ENCODE measurements at places on chromosomes 6 and 20. TPM values are rescaled to one million over a fixed set of nuclear protein-coding genes. Genes with fewer than 3 reads are reported as not detected.

GRCh38 chr6:167776906-167777627 lies 49.6 kb upstream of the AFDN start:
- no peak for DNase-seq

DNA sequence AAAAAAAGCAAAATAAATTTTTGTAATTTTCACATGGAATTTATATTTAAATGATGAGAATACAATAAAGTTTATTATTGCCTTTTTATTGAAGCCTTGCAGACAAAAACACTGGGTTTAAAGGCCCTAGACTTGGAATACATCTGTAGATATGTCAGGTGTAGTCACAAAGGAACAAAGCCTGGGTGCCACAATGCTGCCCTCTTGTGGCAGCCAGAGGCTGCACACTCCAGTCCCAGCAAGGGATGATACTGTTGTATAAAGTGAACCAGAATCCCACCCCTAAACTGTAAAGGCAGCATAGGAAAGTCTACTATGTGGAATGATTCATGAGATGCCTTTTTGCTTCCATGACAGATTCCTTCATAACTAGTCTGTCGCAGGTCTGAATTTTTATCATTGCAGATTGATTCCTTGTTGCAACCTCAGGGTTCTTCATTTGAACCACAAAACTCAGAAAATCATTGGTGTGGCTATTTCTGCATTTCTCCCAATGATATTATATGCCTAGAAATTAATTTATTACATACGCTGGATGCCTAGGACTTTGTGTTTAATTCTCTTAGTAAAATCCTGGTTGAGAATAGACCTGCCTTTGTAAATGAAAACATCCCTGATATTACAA lies 37.0 kb downstream of the MAK start:
- peak; percentile 72 for DNase-seq

Gene TMEM217
- total RNA-seq: 4.6 TPM

Gene PHACTR1
- total RNA-seq: not detected

Gene IL20RA
- 0.23 TPM for total RNA-seq

DNA sequence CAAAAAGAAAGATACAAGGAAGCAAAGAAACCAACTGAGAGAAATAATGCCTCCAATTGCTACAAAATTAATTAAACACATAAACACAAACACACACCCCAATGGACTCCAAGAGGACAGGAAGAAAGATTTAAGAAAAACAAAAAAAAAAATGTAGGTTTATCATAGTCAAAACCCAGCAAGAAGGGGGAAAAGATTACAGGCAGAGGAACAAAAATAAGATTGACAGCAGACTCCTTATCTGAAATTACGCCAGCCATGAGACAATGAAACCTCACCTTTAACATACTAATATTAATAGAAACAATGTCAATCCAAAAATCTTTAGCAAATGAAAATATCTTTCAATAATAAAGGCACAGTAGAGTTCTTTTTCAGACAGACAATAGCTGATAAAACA lies 155.8 kb downstream of the RNGTT start:
- no peak for DNase-seq

GRCh38 chr6:6915219-6915618 lies 192.5 kb upstream of the RREB1 start:
- DNase-seq: peak; percentile 43

DNA sequence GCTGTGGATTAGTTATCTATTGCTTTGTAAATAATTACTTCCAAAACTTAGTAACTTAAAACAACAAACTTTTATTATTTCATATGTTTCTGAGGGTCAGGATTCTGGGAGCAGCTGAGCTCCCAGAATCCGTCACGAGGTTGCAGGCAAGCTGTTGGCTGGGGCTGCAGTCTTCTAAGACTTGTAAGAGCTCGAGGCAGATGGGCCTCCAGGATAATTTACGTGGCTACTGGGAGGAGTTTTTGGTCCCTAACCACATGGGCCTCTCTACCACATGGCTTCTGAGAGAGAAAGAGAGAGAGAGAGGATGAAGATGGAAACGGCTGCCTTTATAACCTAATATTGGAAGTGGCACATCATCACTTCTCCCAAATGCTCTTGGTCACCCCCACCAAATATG lies 64.9 kb upstream of the SULF2 start:
- no peak for DNase-seq

DNA sequence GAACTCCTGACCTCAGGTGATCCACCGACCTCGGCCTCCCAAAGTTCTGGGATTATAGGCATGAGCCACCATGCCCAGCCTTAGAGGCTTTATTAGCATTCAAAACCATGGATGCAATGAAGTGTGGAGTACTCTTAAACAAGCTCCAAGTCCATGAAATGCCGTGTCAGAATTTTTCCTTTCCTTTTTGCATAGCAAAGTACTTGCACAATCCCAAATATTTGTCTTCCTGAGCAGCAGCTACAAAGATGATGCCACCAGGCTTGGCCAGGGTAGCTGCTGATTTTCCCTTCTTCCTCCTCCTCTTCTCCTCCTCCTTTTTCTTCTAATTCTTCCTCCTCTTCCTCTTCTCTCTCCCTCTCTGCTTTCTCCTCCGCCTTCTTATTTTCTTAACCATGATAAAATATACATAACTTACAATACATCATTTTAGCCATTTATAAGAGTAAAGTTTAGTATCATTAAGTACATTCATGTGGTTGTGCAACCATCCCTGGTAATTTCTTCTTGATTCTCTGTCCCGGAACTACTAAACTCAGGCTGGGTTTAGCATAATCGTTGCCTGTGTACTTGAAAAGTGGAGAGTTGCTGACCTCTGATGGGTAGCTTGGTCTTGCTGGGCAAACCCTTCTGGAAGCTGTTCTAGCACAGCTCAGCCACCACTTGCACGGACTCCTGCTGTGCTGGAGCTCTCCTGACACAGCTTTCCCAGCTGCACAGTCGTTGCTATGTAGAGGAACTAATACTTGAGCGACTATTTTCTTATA lies 20.3 kb downstream of the MUCL3 start:
- DNase-seq: no peak

DNA sequence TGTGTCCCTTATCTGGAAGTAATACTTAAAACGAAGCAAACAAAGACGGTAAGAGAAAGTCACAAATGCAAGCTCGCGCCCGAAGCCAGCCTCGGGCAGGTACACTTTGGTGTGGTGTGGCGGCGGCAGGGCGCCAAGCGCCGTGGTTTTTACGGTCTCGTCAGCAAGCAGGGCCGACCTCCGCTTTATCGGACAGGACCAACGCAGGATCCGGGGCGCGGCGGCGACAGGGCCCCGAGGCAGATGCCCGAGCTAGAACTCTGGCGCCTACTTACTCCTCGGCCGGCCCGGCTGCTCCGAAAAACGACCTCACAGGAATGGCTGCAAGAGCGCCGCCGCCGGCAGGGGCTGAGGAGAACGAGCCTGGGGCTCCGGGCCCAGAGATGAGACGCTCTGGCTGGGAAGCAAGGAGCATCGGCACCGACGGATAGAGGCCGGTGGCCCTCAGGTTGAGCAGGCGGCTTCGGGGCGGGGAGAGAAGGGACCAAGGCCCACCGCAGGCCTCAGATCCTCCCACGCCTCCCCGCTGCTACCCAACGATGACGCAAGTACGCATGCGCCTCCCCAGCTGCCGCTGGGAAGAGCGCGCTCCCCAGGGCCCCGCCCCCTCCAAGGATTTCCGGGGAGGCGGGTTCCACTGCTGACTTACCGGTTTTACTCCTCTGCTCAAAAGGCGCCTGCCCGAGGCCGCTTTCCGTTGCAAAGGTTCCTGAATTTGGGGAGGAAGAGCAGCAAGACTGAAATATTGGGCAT lies 60.6 kb downstream of the FAM217A start:
- DNase-seq: peak; percentile 97

- no peak for DNase-seq
These were observed 28.6 kb upstream of the PCMTD2 start for GRCh38 chr20:64226686-64227580.

- DNase-seq: no peak
These were observed 141.6 kb downstream of the DHX35 start for GRCh38 chr20:39103732-39104131.

Gene FILIP1
- 0.32 TPM for total RNA-seq

Gene RSPH3
- total RNA-seq: 13.1 TPM

DNA sequence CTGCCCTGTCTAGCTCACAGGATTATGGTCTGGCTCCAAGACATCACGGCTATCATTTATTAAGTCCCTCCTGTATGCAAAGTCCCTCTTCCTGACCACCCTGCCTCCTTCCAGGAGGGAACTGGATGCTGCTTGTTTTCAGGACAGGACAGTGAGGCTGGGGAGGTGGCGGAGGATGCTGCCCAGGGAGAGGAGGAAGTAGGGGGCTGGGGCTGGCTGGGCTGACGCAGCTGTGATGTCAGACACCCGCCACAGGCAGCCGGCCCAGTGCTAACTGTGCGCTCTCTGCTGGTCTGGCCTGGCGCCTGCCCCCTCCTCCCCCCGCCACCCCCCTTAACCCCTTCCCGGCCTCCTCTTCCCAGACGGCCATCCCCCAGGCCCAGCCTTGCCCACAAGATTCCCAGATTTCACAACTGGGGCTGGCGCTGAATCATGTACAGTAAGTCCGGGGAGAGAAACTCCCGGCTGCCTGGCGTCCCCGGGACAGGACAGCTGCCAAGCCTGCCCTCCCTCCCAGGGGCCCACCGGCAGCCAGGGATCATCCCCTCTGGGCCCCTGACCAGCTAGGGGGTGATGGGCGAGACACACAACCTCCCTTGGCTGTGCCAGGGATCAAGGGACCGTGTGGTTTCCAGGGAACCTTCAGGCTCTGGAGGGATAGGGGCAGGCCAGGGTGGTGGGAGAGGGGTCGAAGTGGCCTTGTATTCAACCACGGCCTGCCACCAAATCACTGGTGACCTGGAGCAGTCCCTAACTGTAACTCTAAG lies 118.1 kb downstream of the CEBPB start:
- DNase-seq: peak; percentile 99

DNA sequence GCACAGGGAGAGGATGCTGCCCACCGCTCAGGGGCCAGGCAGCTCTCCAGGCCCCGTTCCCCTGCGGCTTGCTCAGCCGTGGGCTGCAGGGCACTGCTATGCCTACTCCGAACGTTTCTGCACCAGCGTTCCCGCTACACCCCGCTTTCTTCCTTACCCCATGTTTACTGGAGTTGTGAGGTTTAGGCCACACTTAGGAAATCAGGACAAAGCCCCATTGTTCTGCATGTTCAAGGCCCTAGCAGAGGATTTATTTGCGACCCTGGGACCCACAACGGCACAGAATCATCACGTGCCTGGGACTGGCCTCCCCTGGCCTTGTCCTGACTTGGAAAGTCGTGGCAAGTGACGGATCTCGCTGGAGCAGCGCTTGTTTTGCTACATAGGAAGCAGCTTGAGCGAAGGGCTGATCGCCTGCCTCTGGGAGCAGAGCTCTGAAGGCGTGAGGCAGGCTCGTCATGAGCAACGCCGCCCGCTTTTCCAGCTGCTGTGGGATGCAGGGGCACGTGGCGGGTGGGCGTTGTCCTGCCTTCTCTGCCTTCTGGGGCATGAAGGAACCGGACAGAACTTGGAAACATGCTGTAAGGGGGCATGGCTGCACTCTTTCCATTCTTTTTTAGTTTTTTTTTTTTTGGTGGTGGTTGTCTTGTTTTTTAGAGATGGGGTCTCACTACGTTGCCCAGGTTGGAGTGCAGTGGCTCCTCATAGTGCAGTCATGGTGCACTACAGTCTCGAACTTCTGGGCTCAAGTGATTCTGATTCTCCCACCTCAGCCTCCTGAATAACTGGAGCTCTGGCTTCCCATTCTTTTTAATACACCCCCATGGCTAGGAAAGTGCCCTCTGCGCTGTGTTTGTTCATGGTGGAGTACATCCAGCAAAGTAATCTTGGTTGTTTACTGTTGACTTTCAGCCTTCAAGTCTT lies 14.6 kb upstream of the TMEM181 start:
- DNase-seq: no peak

GRCh38 chr20:1283522-1284510 lies 17.7 kb downstream of the SNPH start:
- no peak for DNase-seq

DNA sequence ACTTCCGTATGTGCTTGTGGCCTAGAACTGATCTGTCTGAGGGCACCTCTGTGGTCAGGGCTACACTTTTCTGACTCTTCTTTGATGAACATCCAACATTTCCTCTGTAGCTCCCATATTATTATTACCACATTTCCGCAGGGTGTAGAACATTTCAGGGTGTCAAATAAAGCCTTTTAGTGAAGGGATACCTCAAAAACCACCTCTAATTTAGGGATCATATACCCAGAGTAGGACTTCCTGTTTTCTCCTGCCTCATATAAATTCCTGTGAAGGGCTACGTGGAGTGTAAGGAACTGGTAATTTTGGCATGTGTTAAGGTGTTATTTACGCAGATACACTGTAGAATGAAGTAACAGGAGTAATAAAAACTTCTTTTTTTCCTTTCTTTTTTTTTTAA lies 5.5 kb upstream of the MUC22 start:
- DNase-seq: no peak

- DNase-seq: no peak
These were observed 11.7 kb downstream of the TSHZ2 start for GRCh38 chr20:52983726-52984450.
